ENCODE measurements at places on chromosomes 16 and 17. TPM values are rescaled to one million over a fixed set of nuclear protein-coding genes. Genes with fewer than 3 reads are reported as not detected.

Gene KRT32
- not detected for polyA plus RNA-seq

Gene DHRS13
- polyA plus RNA-seq = 17.1 TPM

Gene FBXO39
- polyA plus RNA-seq = not detected

Gene EVPL
- polyA plus RNA-seq = not detected

Gene FBXL16
- polyA plus RNA-seq = 4.4 TPM

Gene CHST5
- not detected for polyA plus RNA-seq

Gene HAP1
- polyA plus RNA-seq = not detected

Gene DBNDD1
- polyA plus RNA-seq = 9.4 TPM

Gene MYH13
- polyA plus RNA-seq = not detected

Gene MT4
- polyA plus RNA-seq = not detected

Gene ABCC12
- polyA plus RNA-seq = not detected

Gene NOXO1
- polyA plus RNA-seq = not detected

Gene RABEP1
- polyA plus RNA-seq = 62.9 TPM

Gene CD79B
- 1,452 TPM for polyA plus RNA-seq

Gene TRAPPC1
- 220 TPM for polyA plus RNA-seq

Gene BRICD5
- polyA plus RNA-seq = 0.35 TPM

Gene HEATR3
- polyA plus RNA-seq = 6.9 TPM

Gene SMTNL2
- not detected for polyA plus RNA-seq

Gene SPATA32
- 0.34 TPM for polyA plus RNA-seq

Gene SEPTIN12
- not detected for polyA plus RNA-seq

Gene OR4D2
- polyA plus RNA-seq = not detected

Gene MEOX1
- not detected for polyA plus RNA-seq

Gene SMIM5
- polyA plus RNA-seq = 0.36 TPM

Gene RAB11FIP4
- polyA plus RNA-seq = 21.0 TPM

Gene OTOA
- polyA plus RNA-seq = not detected

Gene BCL6B
- 0.33 TPM for polyA plus RNA-seq

Gene TSPAN10
- 0.36 TPM for polyA plus RNA-seq

Gene FA2H
- 4.0 TPM for polyA plus RNA-seq

Gene TERB1
- polyA plus RNA-seq = not detected

Gene NXN
- polyA plus RNA-seq = 0.18 TPM

Gene TMEM256
- polyA plus RNA-seq = 84.7 TPM

Gene SLC5A11
- 0.13 TPM for polyA plus RNA-seq

Gene CANT1
- 8.6 TPM for polyA plus RNA-seq

Gene RAB40B
- 1.9 TPM for polyA plus RNA-seq

Gene PRSS53
- 0.83 TPM for polyA plus RNA-seq

Gene CCL8
- not detected for polyA plus RNA-seq

Gene HOXB6
- polyA plus RNA-seq = not detected

Gene PGAP3
- 15.6 TPM for polyA plus RNA-seq

Gene GPR179
- polyA plus RNA-seq = not detected

Gene PRSS27
- polyA plus RNA-seq = not detected

Gene SLC47A1
- polyA plus RNA-seq = not detected

Gene TMEM204
- 2.9 TPM for polyA plus RNA-seq

Gene LGALS9B
- polyA plus RNA-seq = not detected

Gene ZNF785
- polyA plus RNA-seq = 2.9 TPM

Gene STX4
- polyA plus RNA-seq = 30.3 TPM

Gene GAST
- polyA plus RNA-seq = not detected

Gene SLC16A5
- polyA plus RNA-seq = 3.0 TPM

Gene EXOC3L1
- not detected for polyA plus RNA-seq

Gene SHISA9
- polyA plus RNA-seq = not detected

Gene TMEM238L
- polyA plus RNA-seq = not detected

Gene DLX3
- polyA plus RNA-seq = not detected

Gene DOC2B
- not detected for polyA plus RNA-seq

Gene FOXO3B
- 3.6 TPM for polyA plus RNA-seq

Measured in IgD-negative memory B cell (primary cell).